ENCODE measurements at places on chromosomes 6 and 20.

- DNase-seq: no peak
Measured at GRCh38 chr6:37190159-37190535, 20.2 kb downstream of the PIM1 start.

DNA sequence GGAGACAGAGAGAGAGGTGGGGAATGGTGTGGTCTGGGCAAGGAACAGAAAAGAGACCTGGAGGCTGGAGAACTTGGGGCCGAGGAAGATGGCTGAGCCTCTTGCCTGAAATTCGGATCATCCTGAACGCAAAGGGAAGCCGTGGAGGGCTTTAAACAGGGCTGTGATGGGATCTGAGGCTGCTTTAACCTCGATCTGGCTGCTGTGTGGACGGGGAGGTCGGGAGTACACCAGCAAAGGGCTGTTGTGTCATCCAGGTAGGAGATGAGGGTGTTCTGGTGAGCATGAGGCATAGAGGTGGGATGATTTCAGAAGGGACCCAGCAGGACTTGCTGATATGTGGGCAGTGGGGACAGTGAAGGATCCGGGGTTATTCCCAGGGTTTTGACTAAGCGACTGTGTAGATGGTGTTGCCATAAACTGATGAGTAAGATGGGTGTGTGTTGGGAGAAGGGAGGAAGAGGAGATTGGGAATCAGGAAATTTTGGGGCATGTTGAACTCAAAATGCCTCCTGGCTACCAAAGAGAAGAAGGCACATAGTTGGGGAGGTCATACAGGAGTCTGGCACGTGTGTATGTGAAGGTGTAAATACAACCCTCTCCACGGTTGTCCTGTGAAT is 158.5 kb downstream of the NFATC2 start:
- no peak for DNase-seq

- no peak for DNase-seq
Measured at GRCh38 chr6:7727946-7728854, 2.3 kb downstream of the BMP6 start.

GRCh38 chr6:79070206-79070825 is 7.7 kb downstream of the PHIP start:
- no peak for DNase-seq

- no peak for DNase-seq
Measured at GRCh38 chr20:37880726-37881591, 22.0 kb upstream of the VSTM2L start.

DNA sequence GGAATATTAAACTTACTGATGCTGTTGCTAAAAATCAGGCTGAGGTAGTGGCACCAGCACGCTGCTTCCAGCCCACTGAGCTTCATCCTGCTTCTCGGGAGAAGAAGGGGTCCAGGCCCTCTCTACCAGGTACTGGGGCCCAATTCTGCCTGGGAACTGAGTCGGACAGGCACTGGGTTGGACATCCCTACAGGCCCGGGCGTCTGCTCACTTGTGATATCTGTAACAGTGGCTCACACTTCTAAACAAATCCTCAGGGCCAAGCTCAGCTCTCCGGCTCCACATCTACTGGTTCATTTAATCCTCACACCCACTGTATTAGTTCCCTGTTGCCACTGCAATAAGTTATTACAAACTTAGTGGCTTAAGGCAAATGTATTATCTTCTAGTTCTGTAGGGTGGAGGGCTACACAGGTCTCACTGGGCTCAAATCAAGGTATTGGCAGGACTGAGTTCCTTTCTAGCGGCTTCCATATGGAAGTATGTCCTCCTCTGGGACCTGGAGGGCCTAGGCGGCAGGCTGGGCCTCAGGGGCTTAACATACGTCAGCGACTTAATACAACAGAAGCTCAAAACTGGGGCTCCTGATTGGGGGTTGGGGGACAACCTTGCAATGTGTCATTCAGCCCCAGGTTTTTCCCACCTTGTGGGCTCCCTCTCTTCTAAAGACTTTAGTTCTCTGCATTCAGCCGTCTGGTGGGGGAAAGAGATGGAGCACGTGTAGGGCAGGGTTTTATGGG is 1.6 kb upstream of the KCNK15 start:
- DNase-seq: no peak

GRCh38 chr6:58113960-58114359 is 796.5 kb downstream of the PRIM2 start:
- no peak for DNase-seq

DNA sequence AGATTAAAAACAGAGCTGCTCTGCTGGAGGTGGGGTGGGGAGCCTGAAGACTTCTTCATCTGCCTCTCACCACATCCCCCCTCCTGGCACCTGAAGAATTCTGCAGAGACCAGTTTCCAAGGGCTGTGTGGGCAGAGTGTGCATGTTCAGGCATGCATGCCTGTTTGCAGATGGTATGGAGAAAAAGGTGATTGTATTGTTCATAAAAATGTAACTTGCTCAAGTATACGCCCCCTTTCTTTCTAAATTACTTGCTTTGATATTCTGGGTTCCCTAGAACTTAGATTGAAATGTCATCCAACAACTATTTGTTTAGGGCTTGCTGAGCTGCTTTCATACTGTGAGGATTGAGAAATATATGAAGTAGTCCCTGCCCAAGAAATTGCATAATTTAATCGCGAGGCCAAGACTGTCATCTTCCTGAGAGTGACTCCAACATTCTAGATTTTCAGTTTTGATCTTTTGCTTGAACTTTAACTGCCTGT is 83.6 kb downstream of the LCA5 start:
- DNase-seq: no peak

- DNase-seq: no peak
Measured at GRCh38 chr6:33983721-33984465, 162.0 kb downstream of the GRM4 start.

GRCh38 chr6:159168536-159169192 is 536 bp upstream of the FNDC1 start:
- no peak for DNase-seq

DNA sequence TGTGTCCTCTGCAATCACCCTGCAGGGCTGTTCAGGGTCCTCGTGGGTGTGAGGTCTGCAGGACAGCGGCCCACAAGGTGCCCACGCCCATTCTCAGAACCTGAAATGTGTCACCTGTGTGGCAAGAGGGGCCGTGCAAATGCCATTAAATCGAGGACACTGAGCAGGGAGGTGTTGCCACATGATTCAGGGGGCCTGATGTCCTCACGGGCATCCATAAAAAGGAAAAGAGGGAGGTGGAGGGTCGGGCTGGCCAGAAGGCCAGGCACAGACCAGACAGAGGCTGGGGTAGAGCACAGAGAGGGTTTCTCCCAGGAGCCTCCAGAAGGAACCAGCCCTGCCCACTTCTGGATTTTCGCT is 239.6 kb downstream of the ERMARD start:
- no peak for DNase-seq

GRCh38 chr6:7505189-7505699 is 36.2 kb upstream of the DSP start:
- no peak for DNase-seq

GRCh38 chr6:113381959-113382358 is 475.2 kb upstream of the MARCKS start:
- no peak for DNase-seq

GRCh38 chr6:15283986-15284361 is 38.1 kb downstream of the JARID2 start:
- no peak for DNase-seq

DNA sequence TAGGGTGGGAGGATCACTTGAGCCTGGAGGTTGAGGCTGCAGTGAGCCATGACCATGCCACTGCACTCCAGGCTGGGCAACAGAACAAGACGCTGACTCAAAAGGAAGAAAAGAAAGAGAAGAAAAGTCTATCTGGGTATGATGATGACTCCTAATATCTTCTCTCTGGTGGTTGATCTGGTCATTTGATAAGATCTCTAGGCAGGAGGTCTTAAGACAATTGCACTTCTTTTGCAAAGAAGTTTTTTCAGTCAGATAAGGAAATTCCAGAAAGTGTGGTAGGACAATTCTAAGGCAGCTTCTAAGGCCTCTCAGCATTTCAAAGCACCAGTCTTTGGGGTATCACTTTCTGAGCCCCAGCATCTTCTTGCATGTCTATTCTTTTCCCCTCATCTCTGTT is 7.7 kb upstream of the AIF1 start:
- DNase-seq: no peak

DNA sequence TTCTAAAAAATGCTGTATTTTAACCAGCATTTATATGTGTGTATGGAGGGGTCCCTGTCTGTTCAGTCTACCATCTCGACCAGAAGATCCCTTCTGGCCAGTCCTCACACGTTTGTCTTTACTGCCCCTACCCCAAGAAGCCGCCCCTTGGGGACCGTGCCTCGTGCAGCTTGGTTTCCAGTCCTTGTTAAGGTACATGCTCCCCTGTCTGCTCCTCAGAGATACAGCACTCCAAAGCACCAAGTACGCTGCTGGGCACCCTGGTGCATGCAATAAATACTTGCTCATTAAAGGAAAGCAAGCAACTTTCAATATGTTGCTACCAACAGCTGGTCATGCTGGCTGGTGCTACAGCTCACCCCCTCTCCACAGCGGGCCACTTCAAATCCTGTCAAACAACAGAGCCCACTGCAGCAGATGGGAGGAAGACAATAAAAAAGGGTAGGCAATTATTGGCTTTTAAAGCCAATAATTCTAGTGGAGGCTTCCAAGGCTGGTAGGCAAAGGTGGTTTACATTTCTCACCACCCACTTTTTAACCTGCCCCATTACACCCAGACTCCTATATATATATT is 61.6 kb downstream of the PSMG4 start:
- DNase-seq: no peak
